Naive thymus-derived CD4-positive, alpha-beta T cell (primary cell): ENCODE measurements at places on chromosomes 3 and 15. TPM values are rescaled to one million over a fixed set of nuclear protein-coding genes. Genes with fewer than 3 reads are reported as not detected.

DNA sequence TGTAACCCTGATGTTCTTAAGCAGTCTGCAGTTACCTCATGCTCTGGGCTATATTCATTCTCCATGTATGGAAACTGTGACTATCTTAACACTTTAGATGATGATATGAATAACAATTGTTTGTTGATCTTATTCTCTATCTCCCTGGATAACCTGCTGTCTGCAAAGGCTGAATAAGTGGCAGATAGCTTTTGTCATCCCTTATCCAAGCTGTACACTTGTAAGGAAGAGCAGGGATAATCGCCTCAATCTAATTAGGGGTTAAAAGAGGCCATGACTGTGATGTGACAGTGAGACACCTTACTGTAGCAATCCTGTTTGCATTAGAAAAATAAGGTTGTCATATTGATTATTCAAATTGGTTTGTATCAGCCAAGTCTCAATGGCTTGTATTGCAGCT lies 123.9 kb downstream of the RSRC1 start:
- no peak for DNase-seq

GRCh38 chr15:91429973-91430372 lies 329.9 kb downstream of the SV2B start:
- no peak for DNase-seq

GRCh38 chr3:115401298-115401697 lies 222.0 kb upstream of the GAP43 start:
- no peak for DNase-seq

Gene DNAH1
- polyA plus RNA-seq = 1.7 TPM

GRCh38 chr3:24119321-24119751 lies 174.2 kb downstream of the NR1D2 start:
- DNase-seq = no peak

Gene SMCO1
- not detected for polyA plus RNA-seq

GRCh38 chr3:85254738-85255137 lies 295.9 kb downstream of the CADM2 start:
- DNase-seq = no peak

Gene C3orf62
- 2.3 TPM for polyA plus RNA-seq

DNA sequence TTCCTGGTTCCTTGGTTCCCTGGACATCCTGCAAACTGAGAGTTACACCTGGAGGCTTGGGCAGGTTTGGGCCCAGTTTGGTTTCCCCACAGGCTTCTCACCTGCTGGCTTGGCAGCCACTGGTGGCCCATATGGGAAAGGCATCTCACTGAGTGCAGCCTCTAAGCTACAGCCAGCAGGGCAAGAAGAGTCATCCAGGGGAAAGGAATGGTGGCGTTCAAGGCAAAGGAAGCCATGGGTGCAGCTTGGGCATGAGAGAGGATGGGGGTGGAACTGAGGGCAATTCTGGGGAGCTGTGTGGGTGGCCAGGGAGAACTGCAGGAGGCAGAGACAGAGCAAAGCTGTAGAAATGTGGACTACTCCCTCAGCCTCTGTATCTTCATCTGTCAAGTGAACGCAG lies 106.4 kb downstream of the EPHB1 start:
- DNase-seq = no peak

- DNase-seq = no peak
Observed at GRCh38 chr15:96494505-96494904, 164.0 kb downstream of the NR2F2 start.

Gene SEMA7A
- not detected for polyA plus RNA-seq

DNA sequence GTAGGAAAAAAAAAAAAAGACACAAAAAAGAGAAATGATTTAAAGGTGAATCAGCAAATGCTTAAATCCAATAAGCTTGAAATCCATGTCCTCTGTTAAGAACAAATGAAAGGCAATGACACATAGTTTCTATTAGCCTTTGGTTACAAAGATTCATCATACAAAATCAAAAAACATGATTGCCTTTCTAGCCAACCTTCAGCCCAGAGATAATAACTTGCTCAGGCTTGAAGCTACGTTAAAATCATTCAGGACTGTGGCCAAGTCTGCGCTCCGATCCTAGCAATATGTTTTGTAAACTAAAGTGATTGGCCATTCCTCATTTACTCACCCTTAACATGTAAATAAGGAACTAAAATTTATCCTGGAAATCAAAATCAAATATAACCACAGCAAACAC lies 556.7 kb downstream of the FGF12 start:
- no peak for DNase-seq

Gene MORC1
- not detected for polyA plus RNA-seq

Gene B3GALNT1
- polyA plus RNA-seq = 0.90 TPM

Gene NAALADL2
- polyA plus RNA-seq = not detected
